ENCODE measurements at places on chromosomes 1 and 21.

DNA sequence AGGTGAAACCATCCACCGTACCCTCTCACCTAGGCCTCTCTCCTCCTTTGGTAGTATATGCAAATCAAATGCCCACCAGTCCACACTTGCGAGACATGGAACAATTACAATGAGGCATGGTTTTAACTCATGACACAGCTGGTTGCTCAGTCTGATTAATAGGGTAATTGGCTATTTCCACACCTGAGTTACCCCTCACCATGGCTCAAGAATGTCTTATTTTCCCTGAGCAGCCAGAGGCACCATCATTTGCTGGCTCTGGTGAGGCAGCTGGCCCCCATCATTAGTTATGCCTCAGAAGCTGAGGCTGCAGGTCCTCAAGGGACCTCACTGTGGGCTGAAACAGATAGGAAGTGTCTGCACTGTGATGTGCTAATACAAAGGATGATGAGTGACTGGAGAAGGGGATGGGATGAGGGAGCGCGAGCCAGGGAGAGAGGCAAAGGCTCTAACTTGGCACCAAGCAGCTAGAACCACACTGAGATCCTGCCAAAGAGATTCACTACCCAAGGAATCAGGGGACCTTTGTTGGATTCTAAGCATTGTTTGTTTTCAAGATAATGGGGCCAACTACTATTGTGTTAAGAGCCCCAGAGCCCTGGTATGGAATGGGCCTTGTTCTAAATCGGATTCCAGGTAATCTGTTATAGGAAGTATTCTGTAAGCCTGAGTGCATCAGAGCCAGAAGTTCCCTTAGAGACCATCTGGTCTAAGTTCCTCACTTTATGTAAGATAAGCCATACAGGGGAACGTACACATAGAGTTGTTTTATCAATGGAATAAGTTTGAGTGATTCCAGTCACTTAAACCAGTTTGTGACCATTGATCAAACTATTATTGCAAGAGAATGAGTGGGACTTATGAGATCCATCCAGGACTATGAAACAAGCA, 80.0 kb upstream of the CNTN2 start:
- DNase-seq, result no peak

- peak; percentile 66 for DNase-seq
These were observed 143.9 kb downstream of the KAZN start for GRCh38 chr1:14742181-14742980.

DNA sequence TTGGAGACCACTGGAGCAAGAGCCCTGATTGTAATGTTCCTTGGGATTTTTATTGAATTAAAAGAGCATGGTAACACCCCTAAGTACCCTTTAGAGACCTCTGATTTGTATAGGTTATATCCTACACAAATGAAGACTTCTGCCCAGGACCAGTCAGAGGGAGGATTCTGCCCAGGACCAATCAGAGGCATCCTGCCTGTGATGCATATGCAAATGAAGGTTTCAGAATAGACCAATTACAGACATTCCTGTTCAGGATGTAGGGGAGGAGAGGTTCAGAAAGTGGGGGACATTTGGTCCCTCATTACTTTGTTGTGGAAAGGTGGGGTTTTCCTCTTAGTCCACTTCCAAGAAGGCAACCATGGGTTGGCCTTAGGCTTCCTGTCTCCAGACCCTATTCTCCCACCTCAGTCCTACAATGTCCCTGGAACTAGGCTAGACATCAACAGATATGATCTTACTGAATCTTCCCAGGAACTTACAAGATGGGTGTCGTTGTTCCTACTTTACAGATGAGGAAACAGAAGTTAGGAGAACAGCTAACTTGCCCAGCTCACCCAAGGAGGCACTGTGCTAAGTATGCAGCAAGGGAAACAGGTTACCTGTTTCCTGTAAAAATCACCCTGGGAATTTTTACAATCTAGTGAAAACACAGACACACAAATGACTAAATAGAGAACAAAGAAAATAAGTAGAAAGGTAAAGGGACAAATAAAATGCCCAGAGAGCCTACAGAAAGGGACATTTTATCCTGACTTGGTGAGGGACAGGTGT, 36.8 kb upstream of the SFPQ start:
- DNase-seq, result no peak

DNA sequence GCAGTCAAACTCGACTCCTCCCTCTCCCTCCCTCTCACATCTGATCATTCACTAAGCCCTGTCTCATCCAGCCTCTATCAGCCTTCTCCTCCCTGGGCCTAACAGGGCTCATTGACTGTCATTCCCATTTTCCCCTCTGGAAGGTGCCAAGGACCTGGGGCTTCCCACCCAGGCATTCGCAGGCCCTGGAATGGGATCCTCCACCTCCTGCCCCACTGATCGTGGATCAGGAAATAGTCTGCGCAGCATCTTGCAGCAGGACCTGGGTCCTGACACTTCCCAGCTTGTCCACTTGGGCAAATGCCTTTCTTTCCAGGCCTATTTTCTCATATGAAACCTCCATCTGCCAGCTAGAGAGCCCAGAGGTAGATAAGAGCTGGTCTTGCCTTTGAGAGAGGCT, 71.2 kb upstream of the ZC3H12A start:
- DNase-seq, result no peak

GRCh38 chr1:117036018-117036461, 24.1 kb upstream of the TTF2 start:
- peak; percentile 93 for DNase-seq

- DNase-seq, result no peak
These were observed 79.4 kb upstream of the COL11A1 start for GRCh38 chr1:103187673-103188072.

GRCh38 chr1:180908074-180908765, 4.5 kb upstream of the KIAA1614 start:
- no peak for DNase-seq

DNA sequence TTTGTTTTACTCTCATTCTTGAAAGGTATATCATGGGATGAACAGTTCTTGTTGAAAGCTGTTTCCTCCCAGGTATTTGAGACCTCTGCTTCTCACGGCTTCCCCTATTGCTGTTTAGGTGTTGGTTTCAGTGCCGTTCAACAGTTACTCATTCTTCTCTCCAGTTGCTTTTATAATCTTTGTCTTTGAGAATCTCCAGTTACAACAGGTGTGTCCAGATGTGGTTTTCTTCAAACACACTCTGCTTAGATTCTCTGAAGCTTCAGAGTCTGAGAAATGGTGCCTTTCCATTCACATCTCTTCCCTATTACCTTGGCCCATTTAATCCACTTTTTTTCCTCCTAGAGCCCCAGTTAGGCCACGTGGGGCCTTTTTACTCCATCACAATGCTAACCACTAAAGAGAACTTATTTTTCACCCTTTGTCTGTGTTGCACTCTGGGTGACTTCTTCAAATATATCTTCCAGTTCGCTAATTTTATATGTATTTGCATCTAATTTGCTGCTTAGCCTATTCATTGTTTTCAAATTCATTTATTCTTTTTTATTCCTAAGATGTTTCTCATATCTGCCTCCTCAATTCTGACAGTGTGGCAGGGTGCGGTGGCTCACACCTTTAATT, 46.7 kb upstream of the SLC19A1 start:
- DNase-seq, result peak; percentile 0

GRCh38 chr1:111565079-111565478, 54.5 kb upstream of the RAP1A start:
- DNase-seq, result peak; percentile 76

GRCh38 chr1:145891587-145892485, 6.2 kb upstream of the ANKRD35 start:
- peak; percentile 99 for DNase-seq

- no peak for DNase-seq
These were observed 456.7 kb downstream of the LMO4 start for GRCh38 chr1:87785386-87785785.

DNA sequence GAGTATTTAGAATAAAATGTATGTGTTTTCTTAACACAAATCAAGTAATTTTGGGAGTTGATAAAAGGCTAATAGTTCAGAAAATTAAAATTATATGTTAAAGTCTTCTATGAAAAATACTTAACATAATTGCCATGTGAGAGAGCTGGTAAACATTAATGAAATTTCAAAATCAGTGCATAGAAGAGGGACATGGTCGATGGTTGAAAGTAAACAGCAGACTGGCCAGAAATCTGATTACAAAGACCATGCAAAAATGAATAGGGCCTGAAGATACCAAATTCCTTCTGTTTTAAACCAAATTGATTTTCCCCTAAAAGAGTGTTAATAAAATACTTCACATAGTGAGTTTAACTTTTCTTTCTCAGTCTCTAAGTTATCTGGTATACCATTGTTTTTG, 128.3 kb downstream of the GABPA start:
- DNase-seq, result no peak

DNA sequence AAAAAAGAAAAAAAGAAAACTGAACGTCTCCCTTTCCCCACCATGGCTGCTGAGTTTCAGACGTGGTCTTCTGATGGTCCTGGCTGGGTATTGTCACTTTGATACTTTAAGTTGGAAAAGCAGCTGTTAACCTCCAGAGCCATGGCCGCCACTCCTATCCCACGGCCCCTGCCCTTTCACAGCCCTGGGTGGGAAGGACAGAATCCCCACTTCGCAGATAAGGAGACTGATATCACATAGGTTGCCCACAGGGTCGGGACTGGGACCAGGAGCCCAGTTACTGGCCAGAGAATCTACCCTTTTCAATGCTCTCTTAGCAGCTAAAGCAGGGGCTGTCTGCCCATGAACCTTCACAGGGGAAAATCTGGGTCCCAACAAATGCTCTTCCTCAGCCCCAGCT, 16.8 kb downstream of the BMP8A start:
- DNase-seq, result peak; percentile 30

All from islet precursor cell (in vitro differentiated cells).